ENCODE measurements at places on chromosomes 1 and 21. TPM values are rescaled to one million over a fixed set of nuclear protein-coding genes. Genes with fewer than 3 reads are reported as not detected.

MCOLN2 gene
- total RNA-seq: 5.1 TPM

OR2T29 gene
- total RNA-seq: not detected

CFHR1 gene
- total RNA-seq: 0.74 TPM

FRRS1 gene
- 9.1 TPM for total RNA-seq

DNA sequence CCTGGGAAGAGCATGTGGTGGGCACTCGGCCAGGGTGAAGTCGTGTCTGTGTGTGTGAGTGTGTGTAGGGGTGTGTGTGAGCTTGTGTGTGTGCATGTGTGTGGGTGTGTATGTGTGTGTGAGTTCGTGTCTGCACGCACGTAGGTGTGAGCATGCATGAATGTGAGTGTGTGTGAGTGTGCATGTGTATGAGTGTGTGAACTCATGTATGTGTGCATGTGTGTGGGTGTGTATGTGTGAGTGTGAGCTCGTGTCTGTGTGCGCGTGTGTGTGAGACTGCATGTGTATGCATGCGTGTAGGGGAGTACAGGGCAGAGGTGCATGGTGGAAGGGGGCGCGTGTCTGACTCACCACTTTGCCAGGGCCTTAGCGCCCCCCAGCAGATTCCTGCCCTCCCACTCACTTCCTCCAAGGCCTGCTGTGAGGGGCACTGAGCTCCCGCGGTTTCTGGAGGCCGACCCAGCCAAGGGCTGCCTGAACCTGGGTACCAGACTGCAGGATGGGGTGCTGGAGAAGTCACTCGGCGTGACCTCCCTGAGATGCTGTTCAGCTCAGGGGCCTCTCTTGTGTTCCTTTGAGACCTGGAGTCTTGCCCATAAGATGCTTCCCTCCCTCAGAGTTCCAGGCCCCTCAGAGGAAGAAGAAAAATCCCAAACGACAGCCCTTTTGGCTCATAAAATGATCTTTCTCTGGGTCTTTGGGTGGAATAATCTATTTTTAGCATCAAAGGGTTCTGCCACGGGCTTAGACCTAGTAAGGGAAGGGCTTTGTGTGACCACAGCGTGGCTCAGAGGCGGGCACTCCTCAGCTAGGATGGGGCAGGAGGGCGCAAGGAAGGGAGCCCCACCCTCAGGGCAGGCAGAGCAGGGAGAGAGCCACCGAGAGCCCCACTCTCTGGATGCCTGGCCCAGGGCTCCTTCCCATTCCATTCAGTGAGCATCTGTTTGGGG, 41.1 kb upstream of the RUNX3 start:
- DNase-seq: no peak

- DNase-seq: no peak
Observed at GRCh38 chr1:82321794-82322193, 521.1 kb downstream of the ADGRL2 start.

GRCh38 chr1:16014509-16015482, 3.0 kb downstream of the HSPB7 start:
- DNase-seq: no peak

DNA sequence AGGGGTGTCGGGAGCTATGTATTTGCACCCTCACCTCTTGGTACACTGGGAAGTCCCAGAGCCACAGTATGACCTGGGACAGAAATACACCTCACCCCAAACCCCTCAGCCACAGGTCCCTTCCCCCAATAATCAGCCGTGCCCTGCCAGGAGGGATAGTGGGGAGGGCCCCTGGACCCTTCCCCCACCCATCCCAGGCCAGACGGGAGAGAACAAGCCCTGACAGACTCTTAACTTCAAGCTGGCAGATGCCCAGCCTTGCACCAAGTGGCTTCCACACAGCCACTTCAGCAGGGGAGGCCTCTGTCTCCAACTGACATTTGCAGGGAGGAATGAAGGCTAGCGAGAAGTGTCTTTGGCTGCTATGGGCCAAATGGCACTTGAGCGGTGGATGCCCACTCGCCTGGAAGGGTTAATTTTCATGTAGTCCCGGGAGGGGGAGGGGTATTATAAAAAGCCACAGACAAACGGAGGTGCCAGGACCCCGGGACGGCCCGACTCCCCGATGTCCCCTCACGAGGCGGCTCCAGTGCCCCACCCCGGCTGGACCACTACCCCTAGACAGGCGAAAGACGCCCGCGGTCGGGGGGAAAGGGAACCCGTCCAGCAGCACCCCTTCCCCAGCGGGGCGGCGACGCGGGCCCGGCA, 495 bp downstream of the SYNC start:
- DNase-seq: peak; percentile 67

- DNase-seq: no peak
Observed at GRCh38 chr1:107432108-107432507, 291.3 kb downstream of the NTNG1 start.

DNA sequence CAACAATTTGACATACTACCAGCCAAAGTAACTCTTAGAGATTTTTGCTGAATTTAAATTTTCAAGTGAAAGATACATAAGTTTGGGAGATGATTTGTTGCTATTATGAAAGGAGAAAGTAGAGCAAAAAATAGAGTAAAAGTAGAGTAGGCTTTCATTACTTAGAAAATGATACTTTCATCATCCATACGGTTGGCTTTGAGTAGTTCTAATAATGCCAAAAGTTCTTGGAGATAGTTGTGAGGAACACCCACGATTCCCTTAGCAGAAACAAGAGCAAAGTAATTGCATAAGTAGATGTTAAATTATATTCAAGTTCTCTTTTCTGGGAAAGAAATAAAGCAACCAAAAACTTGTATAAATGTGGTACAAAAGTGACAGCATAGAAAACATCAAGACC, 95.0 kb upstream of the VAV3 start:
- no peak for DNase-seq

GRCh38 chr1:196611873-196612272, 3.6 kb upstream of the KCNT2 start:
- DNase-seq: no peak

GRCh38 chr21:42424914-42425541, 21.3 kb downstream of the UBASH3A start:
- DNase-seq: peak; percentile 34

GRCh38 chr1:151908228-151908691, 1.1 kb downstream of the THEM4 start:
- DNase-seq: no peak

USP33 gene
- total RNA-seq: 68.4 TPM
